ENCODE measurements at places on chromosomes 12 and 14.

- peak; percentile 28 for DNase-seq
Observed at GRCh38 chr12:95117178-95117599, 43.8 kb upstream of the NR2C1 start.

DNA sequence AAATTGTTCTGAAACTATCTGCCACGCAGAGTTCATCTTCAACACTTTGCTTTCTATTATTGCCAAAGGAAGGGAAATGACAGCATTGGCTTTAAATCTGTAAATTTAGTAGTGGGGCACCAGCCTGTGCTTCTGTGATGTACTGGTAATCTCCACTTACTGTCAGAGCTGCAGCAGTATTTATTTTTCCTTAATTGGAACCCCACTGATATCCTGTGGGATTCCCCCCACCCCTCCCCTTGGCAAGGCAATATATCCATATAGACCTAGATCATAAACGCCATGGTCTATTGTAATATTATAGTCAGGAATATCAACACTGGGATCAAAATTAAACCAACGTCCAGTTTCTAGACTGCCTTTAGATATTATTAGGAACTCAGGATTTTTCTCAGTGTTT, 96.7 kb downstream of the RMST start:
- DNase-seq, result no peak

DNA sequence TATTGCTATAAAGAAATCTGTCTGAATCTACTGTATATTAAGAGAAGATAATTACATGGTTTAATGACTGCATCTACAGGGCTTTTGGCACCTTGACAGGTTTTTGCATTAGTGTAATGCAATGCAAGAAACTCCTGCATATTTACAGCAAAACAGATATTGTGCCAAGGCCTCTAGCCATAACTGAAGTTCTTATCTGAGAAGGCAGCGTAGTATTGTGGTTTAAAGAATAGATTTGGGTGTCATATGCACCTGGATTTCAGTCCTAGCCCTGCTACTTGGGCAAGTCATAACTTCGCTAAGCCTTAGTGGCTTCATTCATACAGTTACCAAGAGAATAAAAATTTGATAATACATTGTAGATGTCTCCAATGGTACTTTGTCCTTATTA, 350.1 kb downstream of the CCDC91 start:
- no peak for DNase-seq

DNA sequence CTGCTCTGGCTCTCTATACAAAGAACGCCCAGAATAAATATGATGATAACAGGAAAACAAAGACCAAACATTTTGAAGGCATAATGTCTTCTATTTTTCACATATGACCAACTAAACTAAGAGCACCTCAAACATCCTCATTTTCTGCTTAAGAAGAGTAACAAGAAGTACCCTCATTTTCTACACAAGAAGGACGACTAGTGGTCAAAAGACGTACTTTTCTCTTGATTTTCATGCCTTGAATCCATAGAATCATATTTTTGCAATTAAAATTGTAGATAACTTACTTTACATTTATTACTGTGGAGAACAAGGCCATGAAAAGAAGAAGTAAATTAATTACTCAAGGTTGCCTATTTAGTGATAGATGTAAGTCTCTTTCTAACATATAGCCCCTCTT, 358.6 kb downstream of the DUSP6 start:
- no peak for DNase-seq

GRCh38 chr14:92633724-92634123, 114.7 kb downstream of the LGMN start:
- no peak for DNase-seq

- DNase-seq, result no peak
Observed at GRCh38 chr12:22765421-22766130, 140.6 kb downstream of the ETNK1 start.

DNA sequence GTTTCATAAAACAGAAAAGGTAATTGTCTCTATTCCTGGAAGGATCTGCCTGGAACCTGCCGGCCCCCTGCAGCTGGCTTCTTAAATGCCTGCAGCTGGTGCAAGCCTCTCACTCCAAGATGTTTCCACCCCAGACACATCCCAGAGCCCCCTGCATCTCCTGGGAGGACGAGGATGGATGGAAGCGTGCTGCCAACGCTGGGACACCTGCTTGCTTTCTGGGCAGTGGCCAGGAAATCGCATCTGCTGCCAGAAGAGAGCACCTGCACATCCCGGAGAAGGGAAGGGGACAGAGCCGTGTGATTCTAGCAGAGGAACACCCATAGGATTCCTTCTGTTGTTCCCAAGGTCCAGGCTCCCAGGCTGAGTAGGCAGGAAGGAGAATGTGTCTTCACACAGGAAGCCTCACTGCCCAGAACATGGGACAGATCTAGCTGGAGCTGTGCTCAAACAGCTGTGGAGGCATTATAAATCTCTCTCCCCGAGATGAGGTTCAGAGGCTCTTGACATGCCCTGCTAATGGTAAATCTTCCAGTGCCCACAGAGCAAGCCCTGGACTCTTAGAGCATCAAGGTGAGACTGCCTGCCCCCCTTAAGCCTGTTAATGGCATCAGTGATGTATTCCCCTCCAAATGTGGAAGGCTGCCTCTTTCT, 138.8 kb upstream of the MAP1LC3B2 start:
- DNase-seq, result no peak

DNA sequence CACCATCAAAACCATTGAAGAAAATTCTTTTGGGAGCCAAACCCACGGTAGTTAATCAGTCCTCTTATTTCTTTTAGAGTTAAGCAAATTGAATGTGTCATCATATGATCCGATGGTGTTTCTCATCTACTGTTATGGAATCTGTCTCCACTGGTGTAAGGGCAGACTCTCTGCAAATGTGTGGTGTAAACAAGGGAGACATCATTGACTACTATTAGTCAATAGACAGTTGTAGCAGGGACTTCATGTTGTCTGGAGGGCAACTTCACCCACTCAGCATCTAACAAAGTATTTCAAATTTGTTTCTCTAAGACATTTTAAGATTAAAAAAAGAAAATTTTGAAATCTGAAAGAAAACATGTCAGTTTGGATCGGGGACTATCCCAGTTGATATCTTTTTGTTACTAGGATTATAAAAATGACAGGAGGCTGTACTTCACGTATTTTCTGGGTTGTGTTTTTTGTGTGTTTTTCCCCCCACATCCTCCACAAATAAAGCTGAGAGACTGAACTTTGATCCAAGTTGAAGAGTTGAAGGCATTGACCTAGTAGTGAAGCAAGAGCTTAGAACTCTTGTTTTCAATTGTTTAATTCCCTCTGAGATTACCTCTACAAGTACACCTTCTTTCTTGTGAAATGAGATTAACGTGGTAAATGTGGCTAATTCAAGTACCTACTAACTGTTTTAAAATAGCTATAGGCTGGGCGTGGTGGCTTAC, 4.0 kb downstream of the GOLGA5 start:
- no peak for DNase-seq

GRCh38 chr14:70782361-70782760, 27.0 kb downstream of the MAP3K9 start:
- DNase-seq, result no peak

Data from progenitor cell of endocrine pancreas (in vitro differentiated cells).